ENCODE measurements at places on chromosomes 16 and 17. TPM values are rescaled to one million over a fixed set of nuclear protein-coding genes. Genes with fewer than 3 reads are reported as not detected.

The FOXK2 gene
- total RNA-seq, result 63.9 TPM

The NMT1 gene
- total RNA-seq, result 189 TPM

The CD7 gene
- 186 TPM for total RNA-seq

The VAT1L gene
- total RNA-seq, result not detected

The GP1BA gene
- total RNA-seq, result not detected

The CHST5 gene
- not detected for total RNA-seq

The EVPLL gene
- total RNA-seq, result not detected

The NEUROD2 gene
- total RNA-seq, result not detected

The CCL7 gene
- total RNA-seq, result not detected

The SALL1 gene
- not detected for total RNA-seq
